Fibroblast of mammary gland (primary cell): ENCODE measurements at places on chromosomes 11 and 22.

- no peak for DNase-seq
Observed at GRCh38 chr11:34449013-34449412, 10.3 kb downstream of the CAT start.

- no peak for DNase-seq
Observed at GRCh38 chr22:45531441-45532234, 29.0 kb downstream of the FBLN1 start.

- no peak for DNase-seq
Observed at GRCh38 chr11:33874433-33874832, 17.4 kb downstream of the LMO2 start.

GRCh38 chr11:118705111-118705741 is 25.8 kb upstream of the TREH start:
- DNase-seq, result no peak

GRCh38 chr11:79822766-79823165 is 381.9 kb upstream of the TENM4 start:
- DNase-seq, result no peak

- peak; percentile 92 for DNase-seq
Observed at GRCh38 chr11:6505577-6506240, 8.6 kb downstream of the DNHD1 start.

DNA sequence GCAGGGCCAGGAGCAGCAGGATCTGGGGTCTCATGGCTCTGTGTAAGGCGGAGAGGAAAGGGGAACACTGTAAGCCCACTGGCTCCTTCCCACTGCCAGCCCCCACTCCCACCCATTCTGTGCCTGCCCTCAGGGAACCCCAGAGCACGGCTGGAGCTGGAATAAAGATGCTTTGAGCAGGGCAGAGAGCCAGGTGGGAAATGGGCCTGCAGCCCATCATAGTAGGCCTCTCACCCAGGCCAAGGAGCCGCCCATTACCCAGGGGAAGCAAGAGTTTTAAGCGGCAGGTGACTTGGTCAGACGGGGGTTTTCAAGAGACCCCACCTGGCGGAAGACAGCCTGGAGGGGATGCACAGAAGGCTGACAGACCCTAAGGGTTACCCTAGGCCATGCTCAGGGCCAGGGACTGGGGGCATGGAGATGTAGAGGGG is 4.6 kb downstream of the LRRC32 start:
- no peak for DNase-seq

DNA sequence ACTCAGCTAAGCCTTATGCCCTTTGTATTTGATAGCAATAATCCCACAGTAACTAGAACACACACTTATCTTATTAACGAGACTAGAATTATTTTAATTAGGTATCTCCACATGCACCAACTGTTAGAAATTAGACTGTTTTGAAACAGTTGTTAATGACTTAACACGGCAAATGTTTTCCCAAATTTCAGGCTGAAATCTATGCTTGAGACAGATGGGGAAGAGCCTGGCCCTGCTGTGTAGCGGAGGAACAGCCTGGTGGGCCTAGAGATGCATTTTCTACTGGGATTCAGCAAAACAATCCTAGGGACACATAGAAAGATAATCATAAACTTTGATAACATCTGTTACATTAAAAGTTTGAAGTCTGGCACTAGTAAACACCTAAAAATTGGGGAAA is 273.4 kb downstream of the TTC28 start:
- no peak for DNase-seq
